AG20443 (cell line): ENCODE measurements at places on chromosomes 13 and 19.
A peak's percentile ranks its signal among the peaks of the same experiment; 100 is the strongest.

DNA sequence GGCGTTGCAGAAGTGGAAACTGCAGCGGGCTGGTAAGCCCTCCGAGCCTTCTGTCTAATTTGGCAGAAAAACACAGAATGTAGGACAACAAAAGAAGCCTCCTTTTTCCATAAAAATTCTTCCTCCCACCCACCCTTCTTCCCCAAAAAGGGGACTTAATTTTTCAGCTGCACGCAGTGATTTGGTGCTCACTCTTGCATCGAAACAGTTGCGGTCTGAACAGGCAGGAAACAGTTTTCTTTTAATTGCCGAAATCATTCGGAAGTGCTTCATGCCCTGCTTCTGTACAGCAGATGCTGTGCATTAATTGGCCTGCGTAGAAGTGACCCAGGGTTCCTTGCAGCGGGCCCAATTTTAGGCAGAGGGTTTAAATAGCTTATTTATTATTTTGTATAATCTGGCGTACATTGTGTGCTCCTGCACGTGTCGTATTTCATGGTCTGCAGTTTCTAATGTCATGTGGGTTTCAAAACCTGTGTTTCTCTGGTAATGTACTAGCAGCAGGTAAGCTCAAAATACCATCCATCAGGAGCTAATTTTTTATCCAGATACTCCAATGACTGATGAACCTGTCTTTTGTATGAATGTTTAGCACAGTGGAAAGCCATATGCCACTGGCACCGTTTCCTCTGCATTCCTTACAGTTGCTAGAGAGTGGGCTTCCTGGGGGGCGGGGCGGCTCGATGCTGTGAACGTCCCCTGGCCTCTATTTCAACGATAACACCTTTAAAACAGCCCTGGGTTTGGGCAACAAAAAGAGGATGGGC lies 66.6 kb downstream of the GGACT start:
- no peak for DNase-seq

GRCh38 chr19:32131005-32131404 lies 214.4 kb upstream of the ZNF507 start:
- no peak for DNase-seq

GRCh38 chr19:5360003-5360780 lies 19.6 kb upstream of the PTPRS start:
- peak; percentile 51 for DNase-seq

DNA sequence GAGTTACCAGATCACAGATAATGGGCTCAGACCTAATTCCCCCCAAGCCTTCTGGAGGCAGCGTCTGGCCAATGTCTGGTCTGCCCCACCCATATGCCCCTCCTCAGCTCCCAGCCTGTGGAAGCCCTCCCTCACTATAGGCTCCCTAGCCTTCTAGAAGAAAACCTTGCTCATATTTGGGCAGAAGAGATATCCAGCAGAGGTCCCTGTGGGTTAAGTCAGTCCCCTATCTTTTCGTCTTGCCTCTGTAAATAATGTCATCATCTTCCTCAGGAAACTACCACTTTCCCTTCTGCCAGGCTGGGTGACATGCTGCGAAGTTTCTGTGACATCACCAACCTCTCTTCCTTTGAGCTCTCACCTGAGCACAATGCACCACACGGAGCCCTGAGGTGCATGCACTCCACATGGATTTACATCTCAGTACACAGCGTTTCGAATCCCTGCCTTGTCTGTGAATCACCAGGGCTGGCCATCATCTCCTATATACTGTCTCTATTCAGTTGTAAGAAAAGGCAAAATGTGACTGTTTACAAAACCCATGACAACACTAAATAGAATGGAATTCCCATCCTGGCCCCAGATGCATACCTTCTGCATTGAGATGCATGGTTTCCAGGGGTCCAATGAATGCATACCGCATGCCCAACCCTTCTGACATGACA lies 112.8 kb downstream of the CRYL1 start:
- DNase-seq = no peak

- no peak for DNase-seq
Measured at GRCh38 chr19:43504426-43505185, at the start of gene PHLDB3. Gene PHLDB3, minus strand, starts transcription at chr19:43504746. Its CDS starts 628 bp downstream, at chr19:43504118.

- DNase-seq = no peak
Measured at GRCh38 chr19:8504919-8505318, 2.5 kb upstream of the PRAM1 start.

- DNase-seq = no peak
Measured at GRCh38 chr13:42650506-42650905, 76.6 kb downstream of the TNFSF11 start.

DNA sequence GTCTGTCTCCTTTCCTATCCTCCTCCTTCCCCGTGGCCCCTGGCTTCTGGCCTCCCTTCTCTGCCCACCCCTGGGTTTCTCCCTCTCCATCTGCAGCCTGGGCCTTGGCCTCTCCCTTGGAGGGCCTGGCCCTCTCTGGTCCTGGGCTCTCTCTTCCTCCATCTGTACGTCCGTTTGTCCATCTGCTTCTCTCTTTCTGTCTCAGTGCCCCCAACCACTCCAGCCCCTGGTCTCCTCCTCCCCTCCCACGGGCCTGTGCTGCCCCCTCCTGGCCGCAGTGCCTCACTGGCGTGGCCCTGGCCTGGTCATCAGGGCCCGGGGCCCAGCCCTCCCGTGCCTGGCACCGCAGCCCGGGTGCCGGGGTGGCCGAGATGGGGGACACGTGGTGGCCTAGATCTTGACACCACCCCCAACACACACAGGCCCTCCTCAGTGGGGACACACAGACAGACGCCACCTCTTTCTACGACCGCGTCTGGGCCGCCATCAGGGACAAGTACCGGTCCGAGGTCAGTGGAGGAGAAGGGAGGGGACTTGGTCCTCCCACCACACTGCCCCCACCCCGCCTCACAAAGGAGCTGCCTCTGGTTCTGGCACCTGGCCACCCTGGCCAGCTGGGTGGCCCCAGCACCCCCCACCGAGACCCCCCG lies 11.3 kb downstream of the PRKCSH start:
- peak; percentile 89 for DNase-seq

- no peak for DNase-seq
Measured at GRCh38 chr13:41939398-41939797, 21.5 kb downstream of the VWA8 start.

GRCh38 chr19:21269813-21270212 lies 59.4 kb downstream of the ZNF708 start:
- no peak for DNase-seq

DNA sequence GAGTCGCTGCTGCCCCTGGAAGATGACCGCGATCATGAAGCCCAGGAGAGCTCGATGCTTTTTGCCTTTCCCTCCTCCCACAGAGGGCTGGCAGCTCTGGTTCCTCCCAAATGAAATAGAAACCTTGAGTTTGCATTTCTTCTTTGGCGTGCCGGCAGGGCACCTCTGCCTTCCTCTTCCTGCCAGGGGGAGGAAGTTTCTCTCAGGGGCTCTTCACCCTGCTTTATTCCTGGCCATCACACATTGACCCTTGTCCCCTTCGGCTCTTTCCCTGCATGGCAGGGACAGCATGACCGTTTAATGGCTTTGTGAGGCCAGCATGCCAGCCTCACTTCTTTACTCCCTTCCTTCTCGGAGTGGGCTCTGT lies 47.9 kb downstream of the ACTN4 start:
- no peak for DNase-seq

DNA sequence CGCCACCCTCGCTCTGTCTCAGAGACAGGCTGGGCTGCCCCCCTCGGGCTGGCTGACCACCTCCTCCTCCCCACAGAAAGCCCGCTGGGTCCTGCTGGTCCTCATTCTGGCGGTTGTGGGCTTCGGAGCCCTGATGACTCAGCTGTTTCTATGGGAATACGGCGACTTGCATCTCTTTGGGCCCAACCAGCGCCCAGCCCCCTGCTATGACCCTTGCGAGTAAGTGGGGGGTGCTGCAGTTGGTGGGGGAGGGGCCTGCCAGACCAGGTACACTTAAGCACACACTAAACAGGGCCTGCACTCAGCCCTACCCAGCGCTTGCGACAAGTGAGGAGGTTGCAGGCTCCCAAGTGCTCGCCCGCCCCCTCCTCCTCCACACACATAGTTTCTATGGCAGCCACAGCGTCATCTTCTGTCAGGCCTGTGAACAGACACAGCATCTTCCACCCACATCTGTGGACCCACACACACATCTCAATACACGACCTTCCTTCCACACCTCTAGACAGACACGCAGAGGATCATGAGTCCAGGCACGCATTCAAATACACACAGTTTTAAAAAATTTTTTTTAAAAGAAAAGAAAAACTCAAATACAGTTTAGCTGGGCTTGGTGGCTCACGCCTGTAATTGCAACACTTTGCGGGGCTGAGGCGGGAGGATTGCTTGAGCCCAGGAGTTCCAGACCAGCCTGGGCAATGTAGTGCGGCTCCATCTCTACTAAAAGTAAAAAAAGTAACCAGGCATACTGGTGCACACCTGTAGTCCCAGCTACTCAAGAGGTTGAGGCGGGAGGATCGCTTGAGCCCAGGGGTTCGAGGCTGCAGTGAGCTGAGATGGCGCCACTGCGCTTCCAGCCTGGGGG lies 18.4 kb downstream of the PLD3 start:
- DNase-seq = no peak

DNA sequence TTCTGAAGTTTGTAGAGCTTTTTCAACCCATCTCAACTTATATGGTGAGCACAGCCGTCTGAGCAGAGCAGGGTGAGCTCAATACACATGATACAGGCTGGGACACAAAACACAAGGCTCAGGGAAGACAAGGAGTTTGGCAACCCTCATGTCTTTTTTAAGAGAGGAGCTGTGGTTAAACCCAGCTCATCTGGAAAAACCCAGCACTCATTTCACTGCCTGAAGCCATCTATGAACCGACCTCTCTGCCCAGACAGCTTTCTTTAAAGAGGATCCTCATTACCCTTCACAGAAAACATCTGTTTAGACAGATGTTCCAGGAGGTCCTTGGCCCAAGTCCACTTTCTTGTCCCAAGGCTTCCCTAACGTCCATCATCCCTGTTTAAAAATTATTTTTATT lies 170.0 kb upstream of the TSHZ3 start:
- no peak for DNase-seq

- peak; percentile 70 for DNase-seq
Measured at GRCh38 chr19:3029065-3029923, at the start of gene TLE2. Gene TLE2, minus strand, starts transcription at chr19:3029280. Its CDS starts 376 bp downstream, at chr19:3028904.

- DNase-seq = peak; percentile 45
Measured at GRCh38 chr19:35843676-35844481, 8.4 kb downstream of the NPHS1 start.
